ENCODE measurements at places on chromosomes 12 and 14. TPM values are rescaled to one million over a fixed set of nuclear protein-coding genes. Genes with fewer than 3 reads are reported as not detected.

KSR2 gene
- total RNA-seq, result 1.5 TPM

TMEM19 gene
- total RNA-seq, result 32.7 TPM

CLEC14A gene
- 3.2 TPM for total RNA-seq

TMPRSS12 gene
- not detected for total RNA-seq

FOXN4 gene
- total RNA-seq, result 0.25 TPM

SAMD15 gene
- 5.2 TPM for total RNA-seq

ACOT6 gene
- total RNA-seq, result not detected

SOAT2 gene
- total RNA-seq, result not detected

LRRC43 gene
- 0.98 TPM for total RNA-seq

PMEL gene
- total RNA-seq, result 0.49 TPM

CYP27B1 gene
- 0.25 TPM for total RNA-seq

LRFN5 gene
- total RNA-seq, result 56.8 TPM

LTB4R gene
- total RNA-seq, result 1.2 TPM

DIO3 gene
- total RNA-seq, result 0.49 TPM

CACNB3 gene
- total RNA-seq, result 42.8 TPM

ANKRD33 gene
- total RNA-seq, result not detected

IGF1 gene
- 3.9 TPM for total RNA-seq

KRT8 gene
- 0.25 TPM for total RNA-seq

SDR9C7 gene
- 0.25 TPM for total RNA-seq

P2RX2 gene
- not detected for total RNA-seq

CKB gene
- total RNA-seq, result 249 TPM

ABCC9 gene
- 15.2 TPM for total RNA-seq

GMFB gene
- total RNA-seq, result 180 TPM

HIP1R gene
- total RNA-seq, result 75.7 TPM

TUNAR gene
- 9.6 TPM for total RNA-seq

LRRK2 gene
- total RNA-seq, result 7.6 TPM

METTL25 gene
- total RNA-seq, result 12.3 TPM

SIX6 gene
- not detected for total RNA-seq

PLCZ1 gene
- total RNA-seq, result 0.25 TPM

MANSC4 gene
- total RNA-seq, result not detected

BRAP gene
- total RNA-seq, result 17.7 TPM

TMEM63C gene
- 11.1 TPM for total RNA-seq

PRH1 gene
- 50.6 TPM for total RNA-seq

TOX4 gene
- total RNA-seq, result 22.4 TPM

CSRP2 gene
- 359 TPM for total RNA-seq

LRP10 gene
- 4.7 TPM for total RNA-seq
